Stimulated activated CD4-positive, alpha-beta T cell treated with anti-CD3 and anti-CD28 coated beads, Interleukin-1b, Interleukin-23, amount 100 ng/mL, for 1 hour (primary cell): ENCODE measurements at places on chromosomes 16 and 17.

- DNase-seq: no peak
These were observed 18.1 kb upstream of the MTMR4 start for GRCh38 chr17:58532555-58532951.

- no peak for DNase-seq
These were observed 6.0 kb downstream of the SOX9 start for GRCh38 chr17:72126575-72127486.

- no peak for DNase-seq
These were observed 122.9 kb upstream of the CDH11 start for GRCh38 chr16:65244787-65245186.

- no peak for DNase-seq
These were observed 22.5 kb downstream of the CENPX start for GRCh38 chr17:81999976-82000802.

- DNase-seq: no peak
These were observed 14.6 kb upstream of the CIITA start for GRCh38 chr16:10862438-10862837.

DNA sequence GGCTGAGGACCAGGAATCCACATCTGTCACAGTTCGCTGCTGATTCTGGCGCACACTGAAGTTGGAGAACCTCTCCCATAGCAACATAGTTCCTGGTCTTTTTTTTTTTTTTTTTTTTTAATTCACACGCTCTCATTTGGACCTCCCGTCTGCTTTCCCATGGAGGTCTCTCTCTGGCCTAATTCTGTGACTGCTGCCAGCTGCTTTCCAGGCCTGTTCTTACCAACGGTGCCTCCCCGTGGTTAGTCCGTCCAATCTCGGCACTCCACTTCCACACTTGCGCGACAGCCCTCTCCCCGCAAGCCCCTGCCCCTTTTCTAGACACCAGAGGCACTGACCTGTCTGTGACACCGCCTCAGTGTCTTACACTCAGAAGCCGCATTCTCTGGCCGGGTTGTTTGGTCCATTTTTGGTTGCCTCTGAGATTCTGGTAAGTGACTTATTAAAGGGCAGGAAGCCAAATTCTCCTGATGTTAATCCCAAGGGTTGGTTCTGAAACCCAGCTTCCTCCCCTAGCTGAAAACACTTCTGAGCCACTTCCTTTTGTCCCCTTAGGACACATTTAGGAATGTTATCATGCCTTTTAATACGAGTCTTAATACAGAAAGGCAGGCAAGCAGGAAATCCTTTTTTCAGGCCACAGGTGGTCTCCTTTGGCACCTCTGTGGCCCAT lies 1.1 kb upstream of the AKTIP start:
- DNase-seq: no peak

DNA sequence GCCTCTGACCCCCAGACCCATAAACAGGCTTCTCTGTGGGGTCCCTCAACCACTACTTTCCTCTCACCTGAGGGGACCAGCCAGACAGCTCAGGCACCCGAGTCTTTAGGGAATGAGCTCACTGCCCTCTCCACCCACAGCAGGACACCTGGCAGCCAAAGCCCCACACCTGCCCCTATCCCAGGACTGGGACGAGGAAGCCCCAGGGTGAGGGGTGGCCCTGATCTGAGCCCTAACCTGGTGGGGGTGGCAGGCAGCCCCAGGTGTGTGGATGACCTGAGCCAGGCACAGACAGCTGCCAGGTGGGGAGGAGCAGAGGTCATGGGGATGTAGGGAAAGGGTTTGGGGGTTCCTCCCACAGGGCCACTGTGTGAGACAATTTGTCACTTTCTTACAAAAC lies 1.7 kb upstream of the TEX19 start:
- DNase-seq: no peak

GRCh38 chr17:72542317-72542716 lies 421.5 kb downstream of the SOX9 start:
- DNase-seq: no peak

- DNase-seq: no peak
These were observed 85.0 kb upstream of the RPL38 start for GRCh38 chr17:74118504-74118903.

DNA sequence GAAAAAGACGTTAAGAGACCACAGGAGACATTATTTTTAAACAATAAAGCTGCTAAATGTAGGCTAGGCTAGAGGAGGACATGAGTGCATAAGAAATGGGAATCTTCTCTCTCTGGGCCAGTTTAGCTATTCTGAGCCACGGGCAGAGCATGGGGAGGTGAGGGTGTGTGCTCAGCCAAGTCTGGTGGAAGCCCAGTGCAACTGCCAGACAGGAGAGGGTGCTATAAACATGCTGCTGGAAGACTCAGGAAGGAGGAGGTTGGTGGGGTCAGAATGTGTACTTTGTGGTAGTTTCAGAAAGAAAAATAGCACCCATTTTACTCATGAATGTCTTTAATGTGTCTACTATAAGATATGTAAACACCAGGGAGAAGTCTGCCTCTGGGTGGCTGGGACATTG lies 5.9 kb upstream of the SDK2 start:
- no peak for DNase-seq

DNA sequence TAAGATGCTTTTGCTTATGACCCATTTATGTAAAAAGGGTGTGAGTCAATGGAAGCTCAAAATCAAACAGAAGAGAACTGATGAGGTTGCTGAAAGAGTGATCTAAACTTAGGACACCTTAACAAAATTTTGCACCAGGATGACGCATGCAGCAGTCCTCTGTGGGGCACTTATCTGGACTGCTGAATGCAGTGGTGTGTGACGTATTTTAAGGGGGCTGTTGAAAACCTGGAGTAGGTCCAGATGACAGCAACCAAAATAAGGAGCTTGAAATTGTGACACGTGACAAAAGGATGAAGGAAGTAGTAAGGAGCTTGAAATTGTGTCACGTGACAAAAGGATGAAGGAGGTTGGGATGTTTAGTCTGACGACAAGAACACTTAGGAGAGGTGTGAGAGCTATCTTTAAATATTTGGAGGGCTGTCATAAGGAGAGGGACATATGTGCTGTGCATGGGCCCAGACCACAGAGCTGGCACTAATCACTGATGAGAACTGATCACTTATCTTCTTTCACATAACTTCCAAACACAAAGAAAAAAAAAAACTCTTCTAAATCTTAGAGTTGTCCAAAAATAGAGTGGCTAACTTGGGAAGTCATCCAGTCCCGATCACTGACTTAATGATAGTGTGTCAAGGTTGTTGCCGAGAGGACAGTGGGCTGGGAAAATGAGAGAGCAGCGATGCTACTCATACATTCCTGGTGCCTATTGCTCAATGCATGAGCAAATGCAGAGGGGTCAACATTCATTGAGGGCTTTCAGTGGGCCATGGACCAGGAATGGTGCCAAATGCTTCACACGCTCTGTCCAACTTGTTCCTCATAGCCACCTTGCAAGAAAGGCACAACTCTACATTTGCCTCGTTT lies 264.2 kb upstream of the ZFHX3 start:
- DNase-seq: no peak
